ENCODE measurements at places on chromosomes 16 and 17.
A peak's percentile ranks its signal among the peaks of the same experiment; 100 is the strongest.

GRCh38 chr16:9035996-9036395, 55.4 kb upstream of the HAPSTR1 start:
- DNase-seq: no peak

- peak; percentile 62 for DNase-seq
Measured at GRCh38 chr16:85428168-85428898, 184.8 kb upstream of the GSE1 start.

DNA sequence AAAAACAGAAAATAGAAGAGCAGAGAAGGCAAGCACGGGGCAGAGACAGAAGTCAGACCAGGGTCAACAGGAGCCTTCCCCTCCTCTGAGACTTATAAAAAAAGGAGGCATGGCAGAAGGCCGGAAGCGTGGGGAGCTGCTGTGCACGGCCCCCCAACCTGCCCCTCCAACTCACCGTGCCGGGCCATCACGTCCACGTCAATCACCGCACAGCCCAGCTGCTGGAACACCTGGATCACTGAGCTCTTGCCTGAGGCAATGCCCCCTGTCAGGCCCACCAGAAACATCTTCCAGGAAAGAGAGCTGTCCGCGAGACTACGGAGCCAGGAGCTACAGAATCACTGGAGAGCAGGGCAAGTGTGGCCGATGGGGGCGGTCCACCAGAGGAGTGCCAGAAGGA, 16.8 kb downstream of the DCAKD start:
- no peak for DNase-seq

GRCh38 chr17:57412520-57413096, 156.3 kb downstream of the MSI2 start:
- no peak for DNase-seq

GRCh38 chr17:44367231-44367979, 3.8 kb upstream of the FAM171A2 start:
- DNase-seq: no peak

GRCh38 chr16:78224342-78224741, 124.9 kb downstream of the WWOX start:
- no peak for DNase-seq

DNA sequence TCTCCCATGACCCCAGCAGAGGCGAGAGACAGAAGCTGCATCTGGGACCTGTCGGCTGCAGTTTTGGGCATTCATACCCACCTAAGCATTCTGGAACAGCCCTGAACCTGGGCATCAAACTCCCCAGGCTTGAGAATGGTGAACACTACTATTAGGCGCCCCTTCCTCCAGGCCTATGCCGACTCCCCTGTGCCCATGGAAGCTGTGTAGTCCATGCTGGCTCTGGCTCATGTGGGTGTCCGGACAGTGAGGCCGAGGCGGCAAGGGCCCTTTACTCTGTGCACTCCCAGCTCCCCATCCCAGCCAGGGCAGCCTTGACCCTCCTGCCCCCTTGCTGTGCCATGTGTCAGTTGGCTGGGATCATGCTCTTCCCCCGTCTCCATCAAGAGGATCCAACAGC, 89.0 kb upstream of the TOB1 start:
- no peak for DNase-seq

DNA sequence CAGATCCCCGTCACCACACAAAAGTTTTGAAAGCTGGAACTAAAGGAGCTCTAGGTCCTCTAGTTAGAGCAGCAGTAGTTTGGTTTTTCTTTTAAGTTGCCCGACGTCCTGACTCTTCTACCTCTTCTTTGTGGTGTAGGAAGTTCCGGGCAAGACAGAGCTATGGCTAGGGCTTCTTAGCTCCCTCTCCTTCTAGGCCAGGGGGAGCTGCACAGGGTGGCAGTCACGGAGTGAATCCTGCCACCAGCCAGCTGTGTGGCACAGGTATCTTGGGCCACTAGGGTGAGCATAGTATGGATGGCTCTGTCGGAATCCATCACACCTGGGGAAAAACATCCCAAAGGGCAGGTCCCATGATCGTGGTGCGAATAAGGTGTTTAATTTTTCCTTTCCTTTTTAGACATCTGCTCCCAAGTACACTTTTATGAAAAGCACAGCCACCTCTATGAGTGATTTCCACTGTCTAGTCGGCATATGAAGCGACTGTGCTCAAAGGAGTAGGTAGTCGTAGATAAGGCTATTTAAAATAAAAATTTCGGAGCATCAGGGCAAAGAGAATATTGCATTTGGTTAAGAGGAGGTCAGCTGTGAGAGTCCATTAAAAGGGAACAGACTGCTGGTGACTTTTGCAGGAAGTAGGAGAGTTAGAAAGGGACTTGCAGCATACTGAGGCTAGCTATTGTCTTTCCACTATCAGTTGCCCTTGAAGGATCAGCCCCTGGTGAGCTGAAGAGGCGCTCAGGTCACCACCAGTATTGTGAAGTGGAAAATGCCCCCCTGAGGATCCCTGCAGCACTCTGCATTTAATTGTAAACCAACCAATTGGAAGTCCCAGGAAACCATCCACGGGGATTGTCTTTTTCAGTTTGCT, 2.1 kb downstream of the PRKCA start:
- DNase-seq: peak; percentile 9

- no peak for DNase-seq
Measured at GRCh38 chr16:76478105-76478504, 200.9 kb downstream of the CNTNAP4 start.

GRCh38 chr17:58611331-58611730, 80.5 kb downstream of the TEX14 start:
- no peak for DNase-seq

GRCh38 chr16:67935101-67935401, 1.6 kb downstream of the PSMB10 start:
- no peak for DNase-seq

GRCh38 chr17:71850812-71851211, 270.0 kb upstream of the SOX9 start:
- DNase-seq: no peak

DNA sequence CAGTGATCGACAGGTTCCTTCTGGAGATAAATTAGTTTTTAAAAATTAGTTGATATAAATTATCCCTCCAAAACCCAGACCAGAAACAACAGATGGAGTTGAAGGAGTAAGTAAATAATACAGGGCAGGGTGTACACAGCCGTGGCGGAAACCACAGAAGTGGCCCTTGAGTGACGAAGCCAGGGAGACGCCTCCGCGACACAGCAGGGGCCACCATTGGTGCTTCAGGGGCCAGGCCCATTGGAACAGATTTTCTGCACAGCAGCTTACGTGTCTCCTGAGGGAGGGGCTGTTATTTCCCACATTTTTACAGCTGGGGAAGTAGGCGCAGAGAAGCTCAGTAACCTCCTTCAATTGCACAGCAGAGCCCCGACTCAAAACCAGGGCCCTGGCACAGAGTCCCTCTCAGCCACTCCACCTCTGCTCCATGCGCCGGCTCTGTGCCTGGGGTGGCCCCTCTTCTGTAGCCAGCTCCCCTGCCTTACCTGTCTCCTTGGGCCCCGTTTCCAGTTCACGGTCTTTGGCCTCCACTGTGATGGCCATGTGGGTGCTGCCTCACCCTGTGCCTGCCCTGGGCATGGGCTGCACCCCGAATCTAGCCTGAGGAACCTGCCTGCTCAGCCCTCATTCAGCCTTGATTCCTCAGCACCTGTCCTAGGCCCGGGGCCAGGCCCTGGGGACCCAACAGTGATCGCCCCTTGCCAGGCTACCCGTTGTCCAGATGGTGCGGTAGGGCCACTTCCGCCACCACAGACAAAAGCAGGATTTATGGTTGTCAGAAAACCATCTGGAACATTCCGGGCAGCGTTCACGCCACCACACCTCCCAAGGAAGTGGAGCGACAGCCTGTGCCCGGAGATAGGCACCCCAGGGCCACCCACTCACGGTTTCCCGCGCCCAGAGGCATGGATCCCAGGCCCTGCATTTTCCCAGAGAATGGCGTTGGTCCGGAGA, 128.5 kb upstream of the GSE1 start:
- DNase-seq: no peak

- DNase-seq: peak; percentile 69
Measured at GRCh38 chr17:81551458-81552243, 502 bp downstream of the FAAP100 start.

- DNase-seq: no peak
Measured at GRCh38 chr17:838486-838885, 56.3 kb downstream of the MRM3 start.

- DNase-seq: no peak
Measured at GRCh38 chr16:14028202-14028601, 42.9 kb upstream of the MRTFB start.

DNA sequence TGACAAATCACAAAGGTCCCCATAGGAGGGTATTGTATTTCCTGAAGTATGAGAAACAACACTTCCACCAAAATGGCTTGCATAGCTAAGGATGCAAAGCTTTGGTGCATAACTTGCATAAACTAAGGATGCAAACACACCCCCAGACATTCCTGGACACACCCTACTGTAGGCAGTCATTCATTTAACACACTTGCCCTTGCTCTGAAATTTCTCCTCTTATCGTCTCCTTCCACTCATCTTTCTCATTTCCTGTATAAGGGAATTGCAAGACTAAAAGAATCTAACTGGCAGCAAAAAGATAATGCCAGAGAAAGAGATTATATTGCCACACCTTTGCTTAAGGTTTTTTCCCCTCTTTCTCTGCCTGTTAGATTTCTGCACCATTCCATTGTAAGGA, 28.3 kb downstream of the CHD9 start:
- DNase-seq: no peak

- DNase-seq: peak; percentile 88
Measured at GRCh38 chr17:39139161-39139511, 12.3 kb downstream of the PLXDC1 start.

DNA sequence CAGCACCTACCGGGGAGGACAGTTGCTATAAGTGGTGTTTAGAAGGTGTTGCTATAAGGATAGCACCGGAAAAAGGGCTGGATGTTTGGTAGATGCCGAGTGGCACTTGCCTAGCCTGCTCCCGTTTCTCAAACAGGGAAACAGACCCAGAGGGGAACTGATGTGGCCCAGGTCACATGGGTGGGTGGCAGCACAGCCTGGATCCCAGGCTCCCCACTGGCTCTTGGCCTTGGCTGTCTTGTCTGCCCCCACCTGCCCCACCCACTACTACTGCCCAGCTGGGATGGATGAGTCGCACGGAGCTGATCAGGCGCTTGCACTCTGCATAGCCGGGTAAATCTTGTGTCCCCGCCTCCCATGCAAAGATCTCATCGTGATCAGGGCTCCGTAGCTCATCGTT, 7.2 kb downstream of the SMTNL2 start:
- peak; percentile 66 for DNase-seq

DNA sequence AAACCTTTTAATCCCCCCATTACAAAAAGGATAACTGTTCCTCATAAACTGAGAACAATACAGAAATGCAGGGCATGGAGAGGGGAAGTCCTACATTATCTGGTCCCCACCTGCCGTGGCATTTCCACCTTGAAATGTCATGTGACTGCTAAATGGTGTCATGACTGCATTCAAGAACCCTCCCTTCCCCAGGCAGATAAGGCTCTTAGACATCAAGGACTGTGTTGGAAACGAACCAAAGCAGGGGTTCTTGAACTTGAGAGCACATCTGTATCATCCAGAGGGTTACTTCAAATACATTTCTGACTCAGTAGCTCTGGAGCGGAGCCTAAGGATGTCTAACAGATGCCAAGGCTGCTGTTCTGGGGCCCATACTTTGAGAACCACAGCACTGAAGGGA, 18.4 kb downstream of the CMTM3 start:
- no peak for DNase-seq

DNA sequence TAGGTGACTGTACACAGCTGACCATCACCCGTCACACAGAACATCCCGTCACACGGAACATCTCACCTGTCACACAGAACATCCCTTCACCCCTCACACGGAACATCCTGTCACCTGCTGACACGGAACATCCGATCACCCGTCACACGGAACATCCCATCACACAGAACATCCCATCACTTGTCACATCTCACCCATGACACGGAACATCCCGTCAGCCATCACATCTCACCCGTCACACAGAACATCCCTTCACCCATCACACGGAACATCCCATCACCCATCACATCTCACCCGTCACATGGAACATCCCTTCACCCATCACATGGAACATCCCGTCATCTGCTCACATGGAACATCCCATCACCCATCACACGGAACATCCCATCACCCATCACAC, 3.8 kb downstream of the CPNE7 start:
- no peak for DNase-seq

DNA sequence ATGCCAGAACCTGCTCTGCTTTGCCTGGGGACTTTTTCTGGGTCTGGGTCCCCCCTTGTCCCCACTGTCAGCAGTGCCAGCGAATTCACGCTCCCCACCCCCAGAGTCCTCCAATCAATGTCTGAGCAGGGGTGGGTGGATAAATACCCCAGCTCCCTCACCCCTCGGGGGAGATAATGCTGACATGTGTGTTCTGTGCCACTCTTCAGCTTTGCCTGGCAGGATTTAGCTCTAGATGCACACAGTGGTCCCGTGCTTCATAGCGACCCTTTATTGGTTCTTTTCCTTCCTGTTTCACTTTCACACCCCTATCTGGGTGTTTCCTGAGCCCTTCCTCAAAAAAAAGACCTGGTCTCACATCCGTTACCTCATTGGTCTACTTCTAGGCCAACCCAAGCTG, 277.0 kb downstream of the NPIPA8 start:
- no peak for DNase-seq

Data from AG08396 (cell line).